NCI-H1092 treated with DMSO at 0.1 percent for 48 hours (cell line): ENCODE measurements at places on chromosomes 2 and 18.
A peak's percentile ranks its signal among the peaks of the same experiment; 100 is the strongest.

DNA sequence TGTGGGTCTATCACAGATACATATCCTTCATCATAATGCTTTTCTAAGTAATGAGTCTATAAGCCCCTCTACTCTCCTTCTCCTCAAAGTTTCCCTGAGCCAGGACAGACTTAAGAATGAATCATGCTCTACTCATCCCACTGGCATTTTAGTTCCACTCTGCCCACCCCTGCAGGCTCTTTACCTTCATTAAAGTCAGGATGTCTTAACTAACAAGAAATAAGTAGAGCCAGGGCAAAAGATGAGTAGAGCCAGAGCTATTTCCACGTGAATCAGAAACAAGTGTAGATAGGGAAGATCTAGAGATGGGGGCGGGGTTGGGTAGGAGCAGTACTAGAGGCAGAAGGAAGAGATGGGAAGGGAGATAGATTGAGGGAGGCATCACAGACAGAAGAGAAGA is 790.5 kb downstream of the RNF144A start:
- DNase-seq = no peak

DNA sequence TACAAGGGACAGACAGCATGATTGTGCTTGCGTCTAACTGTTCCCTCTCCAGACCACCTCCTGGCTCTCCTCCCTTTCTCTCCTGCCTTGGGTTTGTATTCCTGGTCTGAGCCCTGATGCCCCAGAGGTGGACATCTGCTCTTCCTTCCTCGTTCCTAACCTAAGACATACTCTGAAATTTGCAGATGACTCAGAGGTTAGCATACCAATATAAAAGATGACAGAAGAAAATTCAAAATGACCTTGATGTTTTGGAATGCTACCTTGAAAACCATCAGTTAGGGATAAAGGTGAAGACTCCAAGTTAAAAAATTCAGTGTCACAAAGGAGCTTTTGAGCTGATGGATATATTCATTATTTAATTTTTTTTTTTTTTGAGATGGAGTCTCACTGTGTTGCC is 12.9 kb downstream of the SMYD1 start:
- DNase-seq = no peak

DNA sequence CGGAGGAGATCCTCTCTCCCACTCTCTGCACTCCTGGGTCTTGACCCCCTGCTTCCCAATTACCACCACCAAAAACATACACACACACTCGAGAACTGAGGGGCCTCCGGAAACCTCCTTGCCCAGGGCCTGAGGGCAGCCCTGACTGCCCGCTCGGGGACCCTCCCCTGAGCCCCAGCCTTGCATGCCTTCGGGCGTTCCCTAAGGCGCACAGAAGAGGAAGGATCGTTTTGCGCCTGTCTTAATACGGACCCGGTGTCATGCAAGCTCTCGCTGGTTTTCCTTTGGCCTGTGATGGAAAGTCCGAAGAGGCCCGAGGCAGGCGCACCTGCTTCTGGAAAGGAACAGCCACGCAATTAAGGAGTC is 19.8 kb downstream of the POU3F3 start:
- no peak for DNase-seq

GRCh38 chr18:67337696-67338095 is 178.8 kb downstream of the DSEL start:
- no peak for DNase-seq

GRCh38 chr2:40428439-40428838 is 23.5 kb downstream of the SLC8A1 start:
- no peak for DNase-seq

DNA sequence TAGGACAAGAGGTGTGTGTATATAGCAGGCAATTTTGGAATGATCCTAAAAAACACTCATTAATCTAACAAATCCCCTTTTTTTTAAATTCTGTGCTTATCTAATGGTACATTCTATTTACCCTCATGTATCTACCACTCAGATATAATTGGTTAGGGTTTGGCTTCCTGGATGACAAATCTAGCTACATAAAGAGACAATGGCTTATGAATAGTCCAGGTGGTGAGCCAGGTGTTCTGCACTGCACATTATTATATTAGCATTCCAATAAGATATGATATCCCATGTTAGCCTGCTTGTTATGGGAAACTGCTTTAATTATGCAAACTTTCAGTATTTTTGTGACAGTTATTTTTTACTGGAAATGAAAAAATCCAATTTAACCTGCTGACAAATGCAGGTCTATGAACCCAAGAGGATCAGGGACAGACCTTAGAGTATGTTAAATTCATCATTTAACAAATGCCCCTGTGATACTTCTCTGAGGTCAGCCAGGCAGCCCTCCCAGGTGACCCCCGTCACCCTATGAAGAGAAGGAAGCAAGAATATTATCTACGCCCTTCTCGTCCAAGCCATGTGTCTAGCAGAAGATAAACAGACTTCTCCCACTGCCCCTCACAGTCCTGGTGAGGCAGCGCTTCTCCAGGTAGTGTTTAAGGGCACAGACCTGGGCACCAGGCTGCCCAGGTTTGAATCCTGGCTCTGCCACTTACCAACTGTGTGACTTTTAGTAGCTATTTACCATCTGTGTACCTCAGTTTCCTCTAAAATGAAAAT is 83.0 kb downstream of the ADD2 start:
- DNase-seq = no peak

- DNase-seq = no peak
Observed at GRCh38 chr2:160062292-160063005, at the start of gene PLA2R1. Gene PLA2R1, minus strand, starts transcription at chr2:160062615. Its CDS starts 212 bp downstream, at chr2:160062403.

GRCh38 chr2:198287706-198288105 is 483.3 kb downstream of the PLCL1 start:
- DNase-seq = no peak

DNA sequence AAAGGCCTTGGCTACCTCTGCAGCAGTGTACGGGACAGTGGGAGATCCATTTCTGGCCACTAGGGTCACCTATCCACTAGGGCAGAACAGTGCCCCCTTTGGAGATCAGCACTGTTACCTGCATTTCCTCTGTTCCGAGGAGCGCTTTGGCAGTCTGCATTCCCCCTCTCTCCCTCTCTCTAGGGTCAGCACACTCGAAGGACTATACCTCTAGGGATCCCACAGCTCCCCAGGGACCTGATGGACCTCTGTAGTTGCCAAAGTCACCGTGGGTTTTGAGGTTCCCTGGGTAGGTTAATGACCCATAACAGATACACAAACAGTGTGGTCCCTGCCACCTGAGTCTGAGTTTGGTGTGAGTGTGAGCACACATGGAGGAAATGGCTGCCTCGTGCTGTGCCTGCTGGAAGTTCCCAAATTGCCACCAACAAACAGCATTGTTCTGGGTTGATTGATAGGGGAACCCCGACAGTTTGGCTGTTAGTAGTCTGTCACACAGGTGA is 99.8 kb upstream of the VWC2L start:
- DNase-seq = no peak

GRCh38 chr18:77481541-77481940 is 231.9 kb downstream of the GALR1 start:
- no peak for DNase-seq

DNA sequence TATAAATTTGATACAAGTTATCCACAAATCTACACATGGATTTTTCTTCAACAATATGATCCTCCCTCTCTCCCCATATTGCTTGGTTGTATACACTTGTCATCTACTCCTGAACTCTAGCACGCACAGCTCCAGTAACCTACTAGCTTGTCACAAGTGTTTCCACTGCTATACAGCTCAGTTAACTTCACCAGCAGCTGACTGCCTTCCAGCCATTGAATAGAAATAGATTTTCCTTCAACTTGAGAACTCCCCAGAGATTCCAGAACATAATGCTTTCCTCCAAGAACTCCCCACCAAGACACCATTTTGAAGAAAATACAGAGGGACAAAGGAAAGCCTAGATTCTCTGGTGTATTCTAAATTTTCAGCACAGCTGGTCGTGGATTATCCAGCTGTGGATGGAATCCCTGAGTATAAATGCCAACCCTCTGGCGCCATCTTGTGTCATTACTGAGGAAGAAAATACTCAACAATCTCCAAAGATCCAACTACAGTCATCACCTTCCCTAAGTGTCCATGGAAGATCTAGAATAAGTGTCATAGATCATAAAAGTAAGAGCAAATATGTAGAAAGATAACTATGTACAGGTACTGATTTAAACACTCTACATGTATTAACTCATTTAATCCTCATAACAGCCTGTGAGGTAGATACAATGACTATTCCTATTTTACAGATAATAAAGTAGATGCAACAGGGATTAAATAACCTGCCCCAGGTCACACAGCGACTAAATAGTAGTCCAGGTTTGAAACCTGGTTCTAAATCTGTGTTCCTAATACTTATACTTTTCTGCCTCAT is 156.7 kb downstream of the ARHGAP28 start:
- peak; percentile 25 for DNase-seq

DNA sequence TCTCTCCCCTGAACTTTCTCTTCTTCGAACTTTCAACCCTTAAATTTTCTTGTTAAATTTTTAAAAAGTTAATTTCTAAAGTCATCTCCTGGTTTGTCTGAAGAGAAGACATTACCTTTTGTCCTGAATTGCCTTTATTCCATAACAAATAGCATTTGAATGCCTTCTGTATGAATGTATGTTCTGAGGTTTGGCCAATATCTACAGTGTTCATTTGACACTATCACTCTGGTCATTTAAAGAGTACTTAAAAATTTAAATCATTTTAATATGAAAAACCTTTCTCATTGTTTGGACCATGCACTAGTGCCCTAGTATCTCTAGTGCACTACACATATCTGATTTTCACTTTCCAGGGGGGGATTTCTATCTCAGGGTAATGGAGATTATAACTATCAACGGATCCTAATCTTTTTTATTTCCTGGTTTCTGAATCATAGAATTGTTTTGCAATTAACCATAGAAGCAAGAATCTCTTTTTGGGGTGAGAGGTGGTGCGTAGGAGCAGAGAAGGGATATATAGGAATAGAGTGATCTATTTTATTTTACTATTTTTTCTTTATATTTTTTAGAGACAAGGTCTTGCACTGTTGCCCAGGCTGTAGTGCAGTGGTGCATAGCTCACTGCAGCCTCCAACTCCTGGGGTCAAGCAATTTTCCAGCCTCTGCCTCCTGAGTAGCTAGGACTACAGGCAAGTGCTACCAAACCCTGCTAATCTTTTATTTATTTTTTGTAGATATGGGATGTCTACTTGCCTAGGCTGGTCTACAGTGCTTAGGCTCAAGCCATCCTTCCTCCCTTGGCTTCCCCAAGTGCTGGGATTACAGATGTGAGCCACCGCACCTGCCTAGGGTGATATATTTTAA is 25.5 kb downstream of the TANC1 start:
- no peak for DNase-seq

- DNase-seq = no peak
Observed at GRCh38 chr2:199870581-199870980, 19.6 kb upstream of the FTCDNL1 start.

DNA sequence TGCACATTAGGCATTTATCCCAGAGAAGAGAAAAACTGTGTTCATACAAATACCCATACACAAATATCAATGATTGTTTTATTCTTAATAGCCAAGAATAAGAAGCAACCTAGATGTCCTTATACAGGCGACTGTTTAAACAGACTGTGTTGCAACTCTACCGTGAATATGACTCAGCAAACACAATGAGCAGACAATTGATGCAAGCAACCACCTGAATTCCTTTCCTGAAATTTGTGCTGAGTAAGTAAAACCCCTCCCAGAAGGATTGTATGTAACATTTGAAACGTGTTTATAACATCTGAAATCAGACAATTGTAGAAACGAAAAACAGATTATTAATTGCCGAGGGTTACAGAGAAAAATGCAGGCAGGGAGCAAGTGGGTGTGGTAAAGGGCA is 621.9 kb upstream of the SOX11 start:
- DNase-seq = no peak

DNA sequence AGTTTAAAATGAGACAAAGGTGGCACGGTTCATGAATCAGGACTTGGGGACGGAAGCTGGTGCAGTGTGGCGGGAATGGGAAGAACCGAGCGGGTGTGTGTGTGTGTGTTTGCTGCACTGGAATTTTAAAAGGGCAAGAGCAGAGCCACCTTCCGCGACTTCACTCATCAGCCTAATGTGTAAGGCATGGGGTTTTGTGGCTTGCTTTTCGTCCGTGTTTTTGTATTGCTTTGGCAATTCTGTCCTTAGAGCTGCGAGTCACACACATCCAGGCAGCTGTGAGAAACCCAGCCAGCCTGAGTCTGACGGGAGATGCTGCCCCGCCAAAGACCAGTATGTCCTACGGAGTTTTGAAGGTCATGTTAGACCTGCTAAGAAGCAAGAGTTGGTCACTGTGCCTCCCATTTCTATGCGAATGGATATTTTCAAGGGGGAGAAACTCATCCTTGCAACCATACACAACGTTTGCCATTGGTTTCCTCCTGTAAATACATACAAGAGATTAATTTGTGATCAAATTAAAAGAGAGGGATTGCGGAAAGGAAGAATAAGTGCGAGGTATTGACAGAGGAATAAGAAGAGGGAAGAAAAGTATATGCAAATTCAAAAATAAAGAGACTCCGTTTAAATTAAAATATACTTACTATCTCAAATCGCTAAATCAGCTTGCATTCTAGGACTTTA is 665 bp upstream of the CACNB4 start:
- no peak for DNase-seq

- DNase-seq = no peak
Observed at GRCh38 chr2:239305222-239305575, 95.6 kb downstream of the HDAC4 start.

- DNase-seq = no peak
Observed at GRCh38 chr2:71669628-71670429, 216.5 kb downstream of the DYSF start.

DNA sequence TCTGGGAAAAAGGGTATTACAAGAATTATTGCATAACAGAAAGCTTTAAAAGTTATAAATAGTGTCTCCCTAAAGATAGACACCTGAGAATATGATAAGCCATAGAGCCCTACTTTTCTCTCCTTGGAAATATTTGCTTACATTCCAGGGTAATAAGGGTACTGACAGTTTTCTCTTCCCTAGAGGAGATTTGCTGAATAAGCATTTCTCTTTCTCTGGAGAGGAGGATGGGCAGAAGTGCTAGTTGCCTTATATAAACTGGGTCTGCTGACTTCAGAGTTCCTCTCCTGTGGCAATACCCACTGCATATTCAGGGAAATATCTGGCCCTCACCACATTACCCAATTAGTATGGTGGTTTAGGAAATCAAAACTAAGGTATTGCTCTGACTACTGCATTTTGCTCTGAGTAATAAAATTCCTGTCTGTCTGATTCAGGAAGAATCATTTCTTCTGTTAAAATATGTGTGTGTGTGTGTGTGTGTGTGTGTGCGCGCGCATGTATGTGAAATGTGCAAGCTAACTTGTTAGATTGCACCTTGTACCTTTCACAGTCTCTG is 1391.3 kb downstream of the DSC3 start:
- DNase-seq = no peak

DNA sequence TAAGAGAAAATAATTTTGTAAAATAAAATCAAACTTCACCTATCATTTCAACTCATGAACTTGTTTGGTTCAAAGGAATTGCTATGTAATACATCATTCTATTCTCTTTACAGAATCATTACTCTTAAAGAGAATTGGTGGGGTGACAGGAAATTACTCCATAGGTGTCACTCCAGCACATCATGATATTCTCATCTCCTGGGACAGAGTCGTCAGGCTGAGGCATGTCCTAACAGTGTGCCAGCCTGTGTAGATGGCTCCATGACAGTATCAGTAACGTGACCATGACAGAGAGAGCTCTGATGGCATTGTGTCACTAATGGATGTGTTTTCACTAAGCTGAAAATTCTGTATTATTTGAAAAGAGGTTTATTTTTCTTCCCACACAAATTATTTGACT is 13.9 kb downstream of the SPATS2L start:
- DNase-seq = no peak

GRCh38 chr18:77145364-77145901 is 12.8 kb upstream of the MBP start:
- DNase-seq = no peak

GRCh38 chr2:173058097-173058496 is 17.5 kb upstream of the MAP3K20 start:
- DNase-seq = no peak

- DNase-seq = no peak
Observed at GRCh38 chr2:222897898-222898297, 37.1 kb downstream of the ACSL3 start.
